CD4-positive, alpha-beta T cell (primary cell): ENCODE measurements at places on chromosomes 6 and 20.

DNA sequence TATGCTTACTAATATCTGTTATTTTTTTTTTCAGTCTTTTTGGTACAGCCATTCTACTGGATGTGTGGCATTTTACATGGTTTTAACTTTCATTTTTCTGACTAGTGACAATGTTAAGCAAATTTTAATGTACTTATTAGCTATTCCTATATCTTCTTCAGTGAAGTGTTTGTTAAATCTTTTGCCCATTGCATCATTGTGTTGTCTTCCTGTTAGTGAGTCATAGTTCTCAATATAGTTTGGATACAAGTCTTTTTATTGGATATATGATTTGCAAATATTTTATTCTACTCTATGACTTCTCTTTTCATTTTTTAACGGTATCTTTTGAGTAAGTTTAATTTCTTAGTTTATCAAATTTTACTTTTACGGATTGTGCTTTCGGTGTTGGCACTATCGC is 519.4 kb downstream of the CDKAL1 start:
- DNase-seq, result no peak

DNA sequence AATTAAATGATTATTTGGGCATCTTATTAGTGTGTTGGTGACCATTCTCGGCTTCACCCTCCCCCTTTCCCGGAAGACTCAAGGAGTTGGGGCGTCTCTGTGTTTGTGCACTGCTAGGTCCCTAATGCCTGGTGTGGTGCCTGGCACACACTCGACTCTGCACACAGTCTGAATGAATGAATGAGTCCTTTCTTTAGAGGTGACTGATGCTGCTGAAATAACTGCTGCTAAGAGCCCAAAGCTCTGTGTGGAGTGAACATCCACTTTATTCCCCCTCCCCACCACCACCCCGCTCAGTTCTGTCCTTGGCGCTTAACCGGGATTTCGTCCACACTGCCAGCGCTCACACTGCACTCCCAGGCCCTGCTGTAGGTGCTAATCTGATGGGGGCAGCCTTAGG is 1.2 kb upstream of the PHACTR3 start:
- DNase-seq, result no peak

GRCh38 chr20:1818247-1818840 is 76.9 kb upstream of the SIRPA start:
- DNase-seq, result no peak

GRCh38 chr6:12947967-12948366 is 231.4 kb downstream of the PHACTR1 start:
- no peak for DNase-seq

DNA sequence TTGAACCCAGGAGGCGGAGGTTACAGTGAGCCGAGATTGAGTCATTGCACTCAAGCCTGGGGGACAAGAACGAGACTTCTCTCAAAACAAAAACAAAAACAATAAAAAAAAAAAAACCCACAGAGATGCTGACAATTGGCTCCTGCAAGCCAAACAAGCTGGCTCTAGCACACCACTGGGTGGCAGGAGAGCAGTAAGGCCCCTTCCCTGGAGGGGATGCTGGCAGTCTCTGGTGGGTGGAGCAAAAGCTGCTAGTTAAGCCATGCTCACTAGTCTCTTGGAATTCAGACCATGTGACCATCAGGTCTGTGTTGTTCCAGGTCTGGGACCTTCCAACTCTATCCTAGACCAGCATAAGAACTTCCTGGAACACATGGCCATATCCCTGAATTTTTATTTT is 18.9 kb upstream of the DSN1 start:
- no peak for DNase-seq
